GM12892 (cell line): ENCODE measurements at places on chromosomes 1 and 21.
A peak's percentile ranks its signal among the peaks of the same experiment; 100 is the strongest.

DNA sequence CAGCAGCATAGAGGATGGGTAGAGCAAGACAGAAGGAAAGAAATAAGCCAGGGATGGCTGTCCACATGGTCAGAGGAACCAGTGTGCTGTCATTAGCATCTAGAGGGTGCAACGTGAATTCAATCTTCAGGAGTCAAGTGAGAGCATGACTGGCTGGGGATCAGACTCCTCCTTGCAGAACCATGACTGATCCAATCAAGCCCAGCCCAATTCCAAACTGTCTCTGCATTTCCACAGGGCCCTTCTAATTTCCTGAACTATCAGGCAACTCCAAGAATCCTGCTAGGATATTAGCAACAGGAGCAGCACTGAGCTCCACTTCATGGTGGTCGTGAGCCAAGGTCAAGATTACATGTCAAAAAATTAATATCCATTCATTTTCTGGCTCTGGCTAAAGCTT is 166.8 kb upstream of the CAMK1G start:
- no peak for DNase-seq

DNA sequence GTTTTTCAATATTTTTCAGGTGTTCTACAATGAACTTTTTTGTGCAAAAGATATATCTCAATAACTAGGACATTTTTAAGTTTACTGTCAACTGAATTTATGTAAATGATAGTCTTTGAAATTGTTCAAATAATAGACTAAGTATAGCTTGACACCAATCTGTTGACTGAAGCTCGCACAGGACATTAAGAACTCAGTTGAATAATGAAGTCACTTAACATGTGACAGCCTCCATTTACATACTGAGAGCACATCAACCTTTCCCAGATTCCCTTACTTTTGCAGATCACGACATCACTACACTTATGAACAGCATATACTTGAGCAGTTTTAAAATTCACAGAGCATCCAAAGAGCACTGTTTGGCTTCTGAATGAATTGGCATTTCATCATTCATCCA is 268.2 kb downstream of the LRRC7 start:
- DNase-seq, result no peak

GRCh38 chr1:1430114-1430982 is 5.1 kb upstream of the VWA1 start:
- DNase-seq, result no peak

DNA sequence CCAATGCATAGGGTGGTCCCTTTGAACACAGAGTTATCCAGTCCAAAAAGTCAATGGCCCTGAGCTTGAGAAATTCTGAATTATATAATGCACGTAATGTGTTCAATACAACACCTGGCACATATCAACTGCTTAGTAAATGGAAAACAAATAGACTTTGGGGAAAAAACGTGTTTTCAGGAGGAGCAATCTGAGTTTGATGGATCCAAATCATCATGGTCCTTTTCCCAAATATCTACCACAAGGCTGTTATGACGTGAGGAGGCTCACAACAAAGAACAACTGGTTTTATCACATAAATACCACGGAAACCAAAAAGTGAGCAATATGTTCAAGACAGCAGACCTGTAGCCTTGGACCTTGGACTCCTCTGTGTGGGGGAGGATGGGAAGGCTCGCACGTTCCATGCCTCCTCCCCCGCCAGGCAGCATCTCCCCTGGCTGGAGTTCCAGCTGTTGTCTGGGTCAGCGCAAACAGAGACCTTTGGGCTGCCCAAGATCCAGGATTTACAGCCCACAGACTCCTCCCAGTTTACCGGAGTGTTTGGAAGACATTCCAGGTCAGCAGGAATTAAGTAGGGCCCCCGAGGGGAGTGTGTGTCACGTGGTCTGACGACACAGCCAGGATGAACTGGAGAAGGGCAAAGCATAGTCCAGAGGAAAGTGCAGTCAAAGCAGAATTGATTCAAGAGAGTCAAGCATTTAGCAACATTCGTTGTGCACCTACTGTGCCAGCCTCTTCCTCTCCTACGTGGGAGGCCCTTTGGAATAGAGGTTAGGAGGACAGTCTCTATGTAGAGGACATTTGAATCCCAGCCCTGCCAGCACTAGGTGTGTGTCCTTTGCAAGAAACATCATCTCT is 32.2 kb upstream of the MED18 start:
- no peak for DNase-seq

- no peak for DNase-seq
These were observed 11.6 kb downstream of the KCNQ4 start for GRCh38 chr1:40794974-40795715.

DNA sequence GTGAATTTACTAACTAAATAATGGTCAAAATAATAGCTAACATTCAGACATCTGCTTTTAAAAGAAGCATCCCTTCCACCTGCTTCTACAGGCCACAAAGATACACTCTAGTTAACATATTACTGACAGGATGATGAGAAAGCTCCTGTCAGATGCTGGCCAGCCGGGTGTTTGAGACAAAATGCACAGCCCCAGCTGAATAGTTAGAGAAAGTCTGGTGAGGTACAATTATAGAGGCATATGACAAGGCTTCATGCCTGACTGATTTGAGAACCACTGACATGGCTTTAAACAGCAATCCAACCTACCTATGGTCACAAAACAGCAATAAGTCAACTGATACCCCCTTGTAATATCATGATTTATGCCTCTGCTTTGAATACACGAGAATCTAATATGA is 137.0 kb downstream of the DENND1B start:
- DNase-seq, result no peak

- no peak for DNase-seq
These were observed 28.1 kb downstream of the SOAT1 start for GRCh38 chr1:179321533-179322216.

- DNase-seq, result no peak
These were observed 85.6 kb upstream of the ARHGEF16 start for GRCh38 chr1:3368711-3369445.

GRCh38 chr1:91165033-91165654 is 143.3 kb upstream of the ZNF644 start:
- peak; percentile 42 for DNase-seq

- DNase-seq, result no peak
These were observed 25.6 kb downstream of the XCL2 start for GRCh38 chr1:168518201-168518689.

GRCh38 chr1:11799896-11800295 is 5.9 kb downstream of the MTHFR start:
- no peak for DNase-seq

DNA sequence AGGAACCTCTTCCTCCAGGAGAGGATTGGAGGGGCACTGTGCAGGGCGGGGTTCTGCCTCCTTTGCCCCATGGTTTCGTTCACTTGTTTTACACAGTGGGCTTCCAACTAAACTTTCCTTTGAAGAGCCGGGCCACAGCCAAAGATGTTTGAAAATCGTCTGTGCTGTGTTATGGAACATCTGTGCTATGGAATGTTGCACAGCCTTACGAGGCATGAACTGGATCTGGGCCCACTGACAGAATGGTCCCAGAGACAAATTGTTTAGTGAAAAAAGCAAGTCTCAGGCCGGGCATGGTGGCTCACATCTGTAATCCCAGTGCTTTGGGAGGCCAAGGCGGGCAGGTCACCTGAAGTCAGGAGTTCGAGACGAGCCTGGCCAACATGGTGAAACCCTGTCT is 12.6 kb upstream of the MEF2D start:
- no peak for DNase-seq

DNA sequence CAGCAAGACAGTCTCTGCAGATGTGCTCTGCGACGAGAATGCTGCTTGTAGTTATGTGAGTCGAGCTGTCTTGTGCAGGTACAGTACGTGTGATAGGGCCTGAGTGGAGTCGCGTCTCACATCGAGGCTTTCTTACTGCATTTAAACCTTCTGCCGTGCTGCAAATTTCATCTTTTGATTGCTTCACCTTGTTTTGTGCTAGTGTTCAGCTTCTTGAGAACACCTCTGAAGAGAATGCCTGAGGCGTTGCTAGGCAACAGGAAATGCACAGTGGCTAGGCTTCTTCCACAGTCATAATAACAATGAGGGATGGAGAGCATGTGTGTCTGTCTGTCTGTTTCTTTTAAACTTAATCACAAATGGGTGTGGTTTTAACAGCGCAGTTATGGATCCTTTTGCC is 52.9 kb downstream of the MRPS6 start:
- DNase-seq, result no peak

DNA sequence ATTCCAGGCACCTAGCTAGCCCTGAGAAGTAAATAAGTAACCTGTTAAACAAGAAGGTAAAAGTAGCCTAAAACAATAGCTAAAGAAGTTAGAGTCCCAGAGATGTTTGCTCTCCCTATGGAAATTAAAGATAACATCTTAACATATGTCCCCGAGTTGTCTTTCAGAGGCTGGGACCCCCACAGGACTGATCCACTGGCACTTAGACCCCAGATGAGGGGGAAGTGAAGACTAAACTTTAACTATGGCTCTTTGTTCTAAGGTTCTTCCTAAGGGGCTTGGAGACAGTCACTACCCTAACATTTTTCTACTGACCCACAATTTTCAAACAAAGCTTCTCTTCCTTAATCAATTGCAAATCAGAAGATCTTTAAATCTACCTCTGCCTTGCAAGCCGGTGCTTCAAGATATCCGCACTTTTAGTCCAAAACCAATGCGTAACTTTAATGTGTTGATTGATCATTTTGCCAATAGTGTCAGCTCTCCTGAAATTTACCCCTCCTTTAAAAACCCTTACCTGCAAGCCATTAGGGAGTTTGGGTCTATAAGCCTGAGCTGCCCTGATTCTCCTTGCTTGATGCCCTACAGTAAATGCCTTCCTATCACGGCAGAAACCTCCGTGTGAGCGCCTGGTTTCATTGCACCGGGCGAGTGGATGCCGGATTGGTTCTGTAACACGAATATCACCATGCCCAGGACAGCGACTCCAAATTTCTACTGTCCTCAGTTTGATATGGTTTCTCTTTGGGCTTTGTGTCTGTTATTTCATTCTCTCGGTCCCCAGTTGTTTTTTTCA is 404.4 kb downstream of the SIPA1L2 start:
- DNase-seq, result no peak

DNA sequence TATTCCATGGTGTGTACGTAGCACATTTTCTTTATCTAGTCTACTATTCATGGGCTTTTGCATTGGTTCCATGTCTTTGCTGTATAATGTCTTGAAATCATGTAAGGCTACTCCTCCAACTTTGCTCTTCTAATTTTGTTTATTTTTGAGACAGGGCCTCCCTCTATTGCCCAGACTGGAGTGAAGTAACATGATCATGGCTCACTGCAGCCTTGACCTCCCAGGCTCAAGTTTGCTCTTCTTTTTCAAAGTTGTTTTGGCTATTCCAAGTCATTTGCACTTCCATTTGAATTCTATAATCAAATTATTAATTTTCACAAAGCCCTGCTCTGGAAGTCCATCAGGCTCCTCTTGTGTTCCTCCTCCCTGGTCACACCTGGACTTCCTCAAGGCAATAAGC is 90.2 kb upstream of the SGIP1 start:
- DNase-seq, result no peak

- no peak for DNase-seq
These were observed 633.7 kb downstream of the LRRIQ3 start for GRCh38 chr1:73564294-73564693.

DNA sequence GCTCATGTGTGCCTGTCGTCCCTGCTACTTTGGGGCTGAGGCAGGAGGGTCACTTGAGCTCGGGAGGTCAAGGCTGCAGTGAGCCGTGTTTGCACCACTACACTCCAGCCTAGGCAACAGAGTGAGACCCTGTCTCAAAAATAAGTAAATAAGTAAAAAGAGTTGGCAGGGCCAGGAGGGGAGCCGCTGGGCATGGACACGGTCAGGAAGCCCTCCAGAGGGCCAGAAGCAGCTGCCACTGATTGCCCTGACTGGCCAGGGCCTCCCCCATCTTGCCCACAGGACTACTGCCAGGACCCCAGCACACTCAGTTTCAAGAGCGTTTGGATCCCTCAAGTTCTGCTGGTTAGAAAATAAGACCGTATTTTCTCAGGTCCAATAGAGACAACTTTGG is 112.2 kb upstream of the IPO9 start:
- DNase-seq, result no peak

GRCh38 chr21:29649406-29649814 is 290.4 kb downstream of the GRIK1 start:
- no peak for DNase-seq

- no peak for DNase-seq
These were observed 43.7 kb downstream of the BACH1 start for GRCh38 chr21:29342363-29342957.

GRCh38 chr1:115067161-115067859 is 22.0 kb downstream of the TSPAN2 start:
- DNase-seq, result no peak

DNA sequence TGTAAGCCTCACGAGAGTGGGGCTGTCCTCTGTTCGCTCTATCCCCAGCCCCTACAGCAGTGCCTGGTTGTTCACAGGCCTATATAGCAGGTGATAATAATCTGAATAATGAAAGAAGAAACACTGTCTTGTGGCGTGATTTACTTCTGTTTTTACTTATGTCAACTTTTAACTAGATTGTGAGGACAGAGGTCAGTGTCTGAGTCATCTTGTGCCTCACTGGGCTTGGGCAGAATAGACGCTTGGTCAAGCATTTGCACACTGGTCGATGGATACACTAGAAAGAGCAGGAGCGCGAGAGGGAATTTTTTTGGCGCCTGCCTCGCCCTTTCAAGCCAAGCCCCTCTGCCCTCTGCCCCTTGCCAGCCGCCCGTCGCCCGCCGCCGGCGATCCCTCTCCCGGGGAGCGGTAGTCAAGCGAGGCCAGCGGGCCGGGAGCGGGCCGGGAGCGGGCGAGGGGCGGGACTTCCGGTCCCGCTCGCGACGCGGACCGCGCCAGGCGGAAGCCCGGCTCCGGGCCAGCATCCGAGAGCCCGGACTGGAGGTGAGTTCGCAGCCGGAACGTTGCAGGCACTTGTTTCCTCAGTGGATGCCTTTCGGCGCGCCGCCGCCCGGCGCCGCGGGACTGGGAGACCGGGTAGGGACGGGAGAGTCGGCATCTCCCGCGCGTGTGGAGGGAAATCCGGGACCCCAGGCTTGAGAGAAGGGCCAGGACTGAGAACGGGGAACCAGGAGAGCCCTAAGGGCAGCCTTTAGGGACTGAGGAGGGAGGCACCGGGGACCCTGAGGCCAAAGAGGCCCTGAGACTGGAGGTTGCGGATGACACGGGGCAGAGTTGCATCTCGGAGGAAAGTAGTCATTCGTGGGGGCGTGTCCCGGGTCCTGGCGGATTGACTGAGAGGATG is at the start of gene DISP1:
Gene DISP1, plus strand, starts transcription at position 504 of the 904 bp plus-strand sequence. CDS start 127,785 bp downstream, outside the sequence.
- peak; percentile 73 for DNase-seq

DNA sequence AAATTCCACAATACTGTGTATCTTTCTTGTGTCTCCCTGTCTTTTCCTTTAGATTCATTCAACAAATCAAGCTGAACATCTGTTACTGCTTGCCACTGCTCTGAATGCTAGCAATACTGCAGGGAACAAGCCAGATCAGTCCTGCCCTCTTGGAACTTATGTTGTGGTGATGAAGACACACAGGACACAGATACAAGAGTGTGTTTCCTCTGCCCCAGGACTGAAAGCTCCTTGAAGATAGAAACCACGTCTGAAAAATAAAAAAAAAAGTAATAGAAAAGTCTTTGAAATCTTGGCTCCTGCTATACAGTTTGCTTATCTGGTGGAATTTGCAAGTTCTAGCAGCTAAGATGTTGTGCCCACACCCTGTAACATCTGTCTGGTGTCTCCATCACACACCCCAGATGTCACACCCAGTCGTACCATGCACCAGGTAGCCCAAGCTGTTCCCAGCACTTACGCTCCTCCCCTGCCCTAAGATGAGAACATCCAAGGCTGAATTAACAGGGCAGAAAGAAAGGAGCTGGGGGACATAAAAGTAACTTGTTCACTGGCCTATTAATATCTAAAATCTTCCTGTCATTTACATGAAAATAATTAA is 80.2 kb upstream of the GALNT2 start:
- no peak for DNase-seq

GRCh38 chr1:8015036-8015808 is 10.9 kb downstream of the ERRFI1 start:
- DNase-seq, result no peak
